ENCODE measurements at places on chromosomes 6 and 20.

GRCh38 chr20:21235484-21236445 is 67.4 kb upstream of the XRN2 start:
- DNase-seq = peak; percentile 50

- no peak for DNase-seq
Measured at GRCh38 chr6:63716169-63716568, 80.6 kb downstream of the PHF3 start.

DNA sequence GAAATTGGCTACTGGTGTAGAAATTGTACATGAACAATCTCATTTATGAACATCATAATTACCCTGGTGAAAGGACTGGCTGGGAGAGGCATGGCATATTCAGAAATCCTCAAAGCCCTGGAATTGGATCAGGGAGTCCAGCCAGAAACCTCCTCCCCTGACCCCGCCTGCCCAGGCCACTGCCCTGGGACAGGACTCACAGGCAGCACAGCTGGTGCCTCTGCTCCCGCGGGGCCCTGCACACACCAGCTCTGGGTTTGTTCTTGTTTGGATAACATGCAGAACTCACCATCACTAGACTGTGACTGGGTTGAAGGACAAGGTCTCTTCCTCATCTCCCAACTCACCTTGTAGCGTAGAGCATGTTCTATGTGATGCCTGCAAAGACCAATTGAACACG is 56.2 kb downstream of the AGPAT4 start:
- no peak for DNase-seq

- DNase-seq = no peak
Measured at GRCh38 chr6:25122001-25122400, 157.2 kb upstream of the CARMIL1 start.

DNA sequence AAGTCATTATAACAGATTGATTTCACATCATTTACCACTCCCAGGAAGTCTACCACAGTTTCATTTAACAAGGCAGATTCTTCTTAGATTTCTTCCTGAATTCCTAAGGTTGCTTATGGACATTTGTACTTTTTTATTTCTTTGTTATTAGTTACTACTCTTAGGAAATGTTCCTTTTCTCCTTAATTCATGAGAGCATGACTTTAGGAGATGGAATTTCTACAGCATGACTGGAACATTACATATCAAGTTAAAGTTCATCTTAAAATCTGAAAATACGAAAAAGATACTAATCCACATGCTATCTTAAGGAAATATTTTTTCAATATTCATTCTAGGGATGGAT is 22.3 kb downstream of the CNKSR3 start:
- DNase-seq = no peak

DNA sequence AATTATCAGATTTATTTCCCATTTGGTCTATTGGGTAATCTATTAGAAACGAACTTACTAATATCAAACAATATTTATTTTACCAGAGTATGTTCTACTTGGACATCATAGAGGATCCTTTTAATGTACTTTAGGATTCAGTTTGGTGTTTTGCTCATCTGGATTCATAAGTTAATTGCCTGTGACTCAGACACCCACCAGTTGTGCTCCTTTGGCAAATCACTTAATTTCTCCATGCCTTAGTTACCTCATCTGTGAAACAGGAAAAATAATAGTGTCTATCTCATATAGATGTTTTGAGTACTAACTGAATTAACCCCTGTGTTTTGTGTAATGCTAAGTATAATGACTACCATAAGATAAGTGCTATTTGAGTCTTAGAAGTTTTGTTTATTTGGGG is 292.1 kb downstream of the LAMA2 start:
- no peak for DNase-seq

- no peak for DNase-seq
Measured at GRCh38 chr20:13276945-13277541, 56.0 kb downstream of the ISM1 start.

Data from CD4-positive, alpha-beta T cell treated with Interleukin-15 for 1 hour (primary cell).